ENCODE measurements at places on chromosomes 2 and 18.

- no peak for DNase-seq
These were observed 83.0 kb downstream of the ADD2 start for GRCh38 chr2:70684846-70685622.

DNA sequence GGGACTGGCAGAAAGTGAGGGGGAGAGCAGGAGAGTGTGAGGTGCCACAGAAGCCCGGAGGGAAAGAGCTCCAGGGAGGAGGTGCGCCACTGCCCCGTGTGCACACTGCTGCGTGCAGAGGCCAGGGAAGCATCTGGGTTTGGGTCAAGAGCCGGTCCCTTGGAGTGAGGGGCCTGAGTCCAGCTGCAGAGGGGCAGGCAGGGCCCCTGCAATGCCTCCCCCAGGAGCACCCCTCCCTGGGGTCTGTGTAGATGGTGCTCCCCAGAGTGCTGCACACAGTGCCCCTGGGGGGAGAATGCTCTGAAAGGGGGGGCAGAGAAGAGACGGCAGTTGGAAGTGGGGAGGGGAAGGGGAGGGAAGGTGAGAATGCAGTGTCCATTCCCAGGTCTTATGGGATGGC is 3.7 kb upstream of the LIMS2 start:
- no peak for DNase-seq

DNA sequence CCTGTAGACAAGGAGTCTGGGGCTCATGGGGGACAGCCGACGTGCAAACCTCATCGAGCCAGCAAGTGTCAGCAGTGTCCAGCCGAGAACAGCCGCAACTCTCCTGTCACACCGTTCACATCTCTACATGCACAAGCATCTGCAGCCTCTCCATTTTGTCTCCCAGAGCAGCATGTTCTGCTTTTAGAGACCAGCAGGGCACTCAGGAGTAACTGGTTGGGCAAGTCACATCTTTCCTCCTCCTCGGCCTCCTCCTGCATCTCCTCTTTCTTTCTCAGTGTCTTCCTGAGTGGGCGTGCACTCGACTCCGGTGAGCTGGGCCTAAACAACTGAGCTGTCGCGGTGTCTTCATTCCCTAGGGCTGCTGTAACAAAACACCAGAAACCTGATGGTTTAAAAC is 249.9 kb downstream of the SH3BP4 start:
- no peak for DNase-seq

DNA sequence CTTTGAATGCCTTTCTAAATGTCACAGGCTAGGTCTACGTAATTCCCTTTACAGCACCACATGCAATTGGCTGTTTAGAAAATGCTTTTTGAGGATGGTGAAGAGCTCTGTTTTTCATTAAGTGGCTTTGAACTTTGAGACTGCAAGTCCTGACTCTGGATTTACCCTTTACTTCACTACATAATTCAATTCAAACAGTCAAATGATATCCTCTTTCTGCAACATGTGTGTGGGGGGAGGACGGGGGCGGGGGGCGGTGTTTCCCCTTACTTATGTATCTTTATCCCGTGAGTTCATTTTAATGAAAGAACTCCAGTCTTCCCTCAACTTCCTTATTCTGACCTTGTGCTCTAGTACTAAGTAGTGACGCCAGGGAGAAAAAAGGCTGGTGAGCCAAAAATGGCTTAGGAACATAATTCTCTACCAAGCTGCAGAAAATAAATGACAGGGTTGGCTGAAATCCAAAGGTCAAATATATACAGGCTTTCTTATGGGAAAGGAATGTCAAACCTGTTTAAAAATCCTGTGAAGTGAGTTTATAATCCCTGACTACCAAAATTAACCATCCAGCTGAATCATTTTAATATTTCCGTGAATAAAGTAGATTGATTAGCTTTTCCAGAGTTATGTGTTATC is 119.6 kb downstream of the SLC8A1 start:
- DNase-seq, result no peak

DNA sequence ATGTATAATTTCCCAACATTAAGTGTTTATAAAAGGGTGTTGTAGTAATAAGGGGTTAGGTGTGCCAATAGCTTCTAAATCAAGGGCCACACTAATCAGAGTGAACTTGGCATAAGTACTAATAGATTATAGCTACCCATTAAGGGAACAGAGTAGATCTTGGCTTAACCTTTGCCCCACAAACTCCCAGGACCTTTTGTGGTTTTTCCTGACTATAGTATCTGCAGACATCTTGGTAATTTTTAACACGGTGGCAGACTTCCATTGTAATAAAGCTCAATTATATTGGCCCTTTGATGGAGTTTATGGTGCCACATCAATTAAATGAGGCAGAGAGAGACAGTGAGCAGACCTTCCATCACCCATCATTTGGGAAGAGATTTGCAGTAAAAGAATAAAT is 358.5 kb upstream of the HNRNPA3 start:
- no peak for DNase-seq

DNA sequence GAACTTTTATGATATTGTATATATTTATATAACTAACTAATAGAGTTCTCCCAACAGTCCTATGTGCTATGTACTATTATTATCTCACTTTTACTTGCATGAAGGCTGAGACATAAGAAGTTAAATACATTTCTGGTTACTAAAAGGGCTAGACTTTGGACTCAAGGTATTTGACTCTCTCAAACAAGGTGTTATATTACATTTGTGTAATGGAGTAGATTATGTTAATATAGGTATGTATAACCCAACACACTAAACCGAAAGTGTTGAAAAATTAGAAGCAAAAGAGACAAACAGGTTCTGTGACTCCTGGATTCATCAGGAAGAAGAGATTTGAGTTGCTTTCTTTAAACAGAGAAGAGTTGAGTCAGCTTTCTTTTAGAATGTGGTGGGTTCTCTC is 733.6 kb upstream of the ZEB2 start:
- no peak for DNase-seq

- no peak for DNase-seq
These were observed 94.2 kb downstream of the SLC8A1 start for GRCh38 chr2:40357667-40358066.

DNA sequence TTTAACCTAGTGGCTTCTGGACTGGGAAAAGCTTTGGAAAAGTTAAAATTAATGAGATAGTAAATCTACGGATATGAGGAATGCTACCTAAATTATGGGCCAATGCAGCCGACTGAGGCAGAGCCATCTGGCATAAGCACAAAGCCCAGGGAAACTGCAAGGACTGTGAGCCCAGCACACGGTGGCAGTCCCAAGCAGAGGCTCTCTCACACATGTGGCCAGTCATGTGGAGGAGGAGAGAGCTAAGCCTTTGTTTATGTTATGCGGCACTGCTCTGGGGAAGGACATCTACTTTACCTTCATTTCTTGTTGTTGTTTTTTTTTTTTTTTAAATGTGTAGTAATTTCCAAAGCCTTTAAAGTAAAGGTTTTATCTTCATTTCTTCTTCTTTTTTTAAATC is 267.0 kb downstream of the STK39 start:
- no peak for DNase-seq

GRCh38 chr2:233961905-233962304 is 44.7 kb downstream of the TRPM8 start:
- no peak for DNase-seq

DNA sequence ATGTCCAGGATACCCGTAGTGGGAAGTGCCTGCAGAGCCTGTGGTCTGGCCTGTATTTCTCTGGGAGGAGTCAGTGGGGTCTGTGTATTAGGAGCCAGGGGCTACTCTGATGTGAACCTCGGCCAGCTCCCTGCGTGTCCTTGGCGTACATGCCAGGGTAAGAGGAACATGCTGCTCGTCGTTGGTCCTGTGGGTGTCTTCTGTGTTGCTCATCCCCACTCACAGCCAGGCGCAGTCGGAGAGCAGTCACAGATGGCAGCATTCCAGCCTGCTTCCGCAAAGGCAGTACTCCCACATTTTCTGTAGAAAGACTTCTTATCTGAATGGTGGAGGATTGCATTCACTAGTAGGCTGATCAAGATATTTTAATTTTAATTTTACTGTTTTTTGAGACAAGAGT is 84.9 kb downstream of the DGKD start:
- DNase-seq, result no peak

- no peak for DNase-seq
These were observed 56.8 kb downstream of the SMAD2 start for GRCh38 chr18:47873625-47874024.

GRCh38 chr2:226137201-226137811 is 662.3 kb downstream of the IRS1 start:
- no peak for DNase-seq

DNA sequence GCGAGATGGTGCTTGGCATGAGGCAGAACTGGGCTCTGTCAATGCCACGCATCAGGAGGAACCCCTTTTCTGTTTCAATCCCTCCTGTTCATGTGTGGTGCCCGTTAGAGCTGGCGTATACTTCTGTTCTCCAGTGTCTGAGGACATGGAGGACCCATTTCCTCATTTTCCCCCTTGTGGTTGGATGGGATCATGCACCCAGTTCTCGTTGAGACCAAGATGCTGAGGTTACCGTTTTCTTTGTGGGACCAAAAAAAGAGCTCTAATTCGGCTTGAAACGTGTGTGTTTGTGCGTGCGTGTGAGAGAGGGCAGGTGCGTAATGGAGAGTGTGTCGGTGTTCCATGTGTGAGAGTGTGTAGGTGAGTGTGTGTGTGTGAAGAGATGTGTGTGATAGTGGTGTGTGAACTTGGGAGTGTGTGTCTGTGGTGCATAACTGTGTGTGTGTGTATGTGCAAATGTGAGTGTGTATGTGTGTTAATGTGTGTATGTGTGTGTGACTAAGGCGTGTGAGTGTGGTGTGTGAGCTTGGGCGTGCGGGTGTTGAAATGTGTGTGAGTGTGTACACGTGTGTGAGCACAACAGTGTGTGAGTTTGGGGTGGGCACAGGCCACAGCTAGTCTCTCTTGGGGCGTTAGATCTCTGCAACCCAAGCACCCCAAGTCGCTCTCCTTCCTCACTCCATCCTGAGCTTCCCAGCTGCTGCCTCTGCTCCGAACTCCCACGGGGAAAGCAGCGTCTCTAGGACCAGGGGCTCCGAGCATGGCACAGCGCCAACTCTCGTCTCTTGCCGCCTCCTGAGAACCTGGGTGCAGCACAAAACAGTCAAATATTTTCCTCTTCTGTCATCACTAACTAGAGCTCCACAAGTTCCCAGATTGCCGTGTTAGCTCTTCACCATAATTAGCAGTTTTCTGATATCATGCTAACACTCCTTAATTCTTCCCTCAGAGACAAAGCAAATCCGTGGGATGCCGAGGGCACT is 75.8 kb downstream of the LONRF2 start:
- DNase-seq, result no peak

DNA sequence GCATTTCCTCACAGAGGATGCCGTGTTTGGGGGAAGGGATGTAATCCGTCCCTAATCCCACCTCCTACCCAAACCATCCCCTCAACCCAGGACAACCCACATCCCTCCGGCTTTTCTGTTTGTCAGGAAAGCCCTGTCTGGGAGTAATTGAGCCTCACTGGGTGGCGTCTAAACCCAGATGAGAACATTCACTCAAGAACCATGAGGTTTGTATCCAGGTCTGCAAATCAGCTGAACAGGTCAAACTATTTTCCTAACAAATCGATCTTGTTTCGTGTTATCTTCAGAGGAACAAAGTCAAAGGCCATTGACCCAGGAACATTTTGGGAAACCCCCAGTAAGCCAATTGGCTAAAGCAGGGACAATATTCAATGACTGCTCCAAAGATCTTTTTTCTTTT is 25.7 kb downstream of the CYP27C1 start:
- no peak for DNase-seq

GRCh38 chr2:229170171-229170570 is 100.9 kb downstream of the PID1 start:
- DNase-seq, result no peak

GRCh38 chr2:1601471-1602277 is 142.6 kb downstream of the PXDN start:
- DNase-seq, result no peak
